ENCODE measurements at places on chromosomes 1 and 21.

GRCh38 chr1:31099293-31100032 is 33.9 kb upstream of the PUM1 start:
- no peak for DNase-seq

DNA sequence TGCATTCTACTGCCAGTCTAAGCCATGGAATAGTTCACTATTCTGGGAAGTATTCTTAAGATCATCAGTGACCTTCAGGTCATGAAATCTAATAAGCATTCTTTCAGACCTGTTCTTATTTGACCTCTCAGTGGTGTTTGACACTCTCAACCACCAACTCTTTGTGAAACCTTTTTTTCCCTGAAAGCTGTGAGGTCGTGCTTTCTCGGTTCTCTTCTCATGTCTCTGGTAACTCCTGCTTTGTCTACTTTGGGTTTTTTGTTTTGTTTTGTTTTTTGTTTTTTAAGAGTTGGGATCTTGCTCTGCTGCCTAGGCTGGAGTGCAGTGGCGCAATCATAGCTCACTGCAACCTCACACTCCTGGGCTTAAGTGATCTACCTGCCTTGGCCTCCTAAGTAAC is 56.3 kb downstream of the POU2F1 start:
- no peak for DNase-seq

DNA sequence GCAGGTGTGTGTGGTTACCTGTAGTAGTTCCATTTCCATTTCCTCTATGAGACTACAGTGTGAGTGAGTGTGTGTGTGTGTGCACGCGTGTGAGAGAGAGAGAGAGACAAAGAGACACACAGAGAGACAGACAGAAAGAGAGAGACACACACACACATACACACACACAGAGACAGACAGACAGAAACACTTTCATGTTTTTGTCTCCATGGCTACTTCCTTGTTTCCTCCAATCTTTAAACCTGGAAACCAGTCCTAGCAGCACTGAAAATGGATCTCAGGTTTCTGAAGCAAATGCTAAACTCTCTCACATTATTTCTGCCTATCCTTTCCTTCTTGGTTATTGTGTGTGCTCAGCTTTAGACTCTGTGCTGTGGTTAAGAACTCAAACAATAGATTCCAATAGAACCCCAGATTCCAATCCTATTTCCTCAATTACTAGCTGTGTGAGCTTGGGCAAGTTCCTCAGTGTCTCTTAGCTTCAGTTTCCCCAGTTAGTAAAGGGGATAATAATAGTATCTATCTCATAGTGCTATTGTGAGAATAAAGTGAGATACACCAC is 22.4 kb upstream of the ABCD3 start:
- DNase-seq: no peak

DNA sequence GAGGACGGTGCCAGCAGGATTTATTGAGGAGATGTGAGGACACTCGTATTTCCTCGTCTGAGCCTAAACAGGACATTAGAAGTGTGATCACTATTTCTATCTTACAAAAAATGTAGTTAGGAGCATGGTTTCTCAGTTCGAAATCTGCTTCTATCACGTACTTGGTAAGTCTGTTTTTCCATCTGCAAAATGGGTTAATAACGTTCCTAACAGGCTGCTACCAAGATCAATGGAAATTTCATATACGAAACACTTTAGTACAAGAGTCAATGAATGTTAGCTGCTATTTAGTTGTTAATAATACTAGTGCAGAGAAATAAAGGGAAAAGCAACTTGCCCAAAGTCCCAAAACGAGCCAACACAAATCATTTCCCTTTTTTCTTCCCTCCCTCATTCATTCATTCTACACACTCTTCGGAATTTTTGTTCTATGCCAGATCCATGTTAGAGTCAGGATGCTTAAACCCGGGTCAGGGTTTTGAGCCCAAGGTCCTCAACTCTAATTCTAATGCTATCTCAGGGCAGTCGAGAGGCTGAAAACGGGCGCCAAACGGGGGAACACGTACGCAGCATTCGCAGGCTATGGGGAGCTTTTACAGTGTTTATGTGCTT is 608 bp downstream of the SNRNP40 start:
- no peak for DNase-seq

DNA sequence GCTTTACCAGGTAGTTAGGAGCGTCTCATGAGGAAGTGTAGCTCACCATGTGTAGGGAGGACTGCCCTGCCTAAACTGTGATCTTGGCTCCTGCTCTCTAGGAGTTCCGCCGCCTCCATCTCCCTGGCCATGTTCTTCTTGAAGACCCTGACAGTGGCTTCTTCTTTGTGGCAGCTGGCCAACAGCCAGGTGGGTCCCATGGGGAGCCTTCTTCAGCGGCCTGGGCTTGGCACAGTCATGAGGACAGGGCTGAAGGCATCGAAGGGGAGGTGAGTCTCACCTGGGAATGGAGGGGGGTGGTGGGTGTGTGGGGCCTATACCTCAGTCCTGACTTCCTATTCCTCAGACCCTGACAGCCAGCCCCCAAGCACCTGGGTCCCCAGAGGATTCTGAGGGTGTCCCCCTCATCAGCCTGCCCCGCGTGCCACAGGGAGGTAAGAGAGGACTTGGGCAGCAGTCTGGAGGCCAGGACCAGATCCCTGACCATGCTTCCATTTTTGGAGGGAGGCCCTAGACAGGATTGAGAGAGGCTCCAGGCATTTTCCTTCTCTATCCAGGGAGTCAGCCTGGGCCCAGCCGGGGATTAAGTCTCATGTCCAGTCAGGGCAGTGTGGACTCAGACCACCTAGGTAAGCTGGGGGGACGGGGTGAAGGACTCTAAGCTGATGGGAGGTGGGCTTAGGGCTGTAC is 21.4 kb downstream of the HYI start:
- no peak for DNase-seq

- DNase-seq: peak; percentile 27
Measured at GRCh38 chr1:39575191-39576015, 1.2 kb downstream of the PABPC4 start.

DNA sequence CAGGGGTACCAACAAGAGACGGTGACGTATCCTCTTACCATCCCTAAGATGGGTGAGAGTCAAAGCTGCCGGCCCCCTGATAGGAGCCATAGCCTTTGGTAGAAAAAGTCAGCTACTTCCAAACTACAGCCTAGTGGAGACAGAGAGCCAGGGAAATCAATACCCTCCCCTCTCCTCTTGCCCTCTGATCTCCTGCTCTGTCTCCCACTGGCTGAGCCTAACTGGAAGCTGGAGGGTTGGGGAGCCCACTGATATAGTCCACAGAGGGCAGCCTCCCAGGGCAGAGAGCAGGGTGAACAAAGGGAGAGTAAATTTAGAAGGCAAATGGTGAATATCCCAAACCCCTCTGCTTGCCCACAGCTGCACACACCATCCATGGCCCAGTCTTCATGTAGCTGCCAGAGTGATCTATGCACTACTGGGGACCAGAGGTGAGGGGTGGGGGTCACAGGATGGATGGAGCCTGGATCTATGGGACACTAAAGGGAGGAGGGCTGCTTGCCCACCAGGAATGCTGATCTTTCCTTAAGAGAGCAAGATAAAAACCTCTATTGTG is 80.0 kb downstream of the DHRS3 start:
- no peak for DNase-seq

DNA sequence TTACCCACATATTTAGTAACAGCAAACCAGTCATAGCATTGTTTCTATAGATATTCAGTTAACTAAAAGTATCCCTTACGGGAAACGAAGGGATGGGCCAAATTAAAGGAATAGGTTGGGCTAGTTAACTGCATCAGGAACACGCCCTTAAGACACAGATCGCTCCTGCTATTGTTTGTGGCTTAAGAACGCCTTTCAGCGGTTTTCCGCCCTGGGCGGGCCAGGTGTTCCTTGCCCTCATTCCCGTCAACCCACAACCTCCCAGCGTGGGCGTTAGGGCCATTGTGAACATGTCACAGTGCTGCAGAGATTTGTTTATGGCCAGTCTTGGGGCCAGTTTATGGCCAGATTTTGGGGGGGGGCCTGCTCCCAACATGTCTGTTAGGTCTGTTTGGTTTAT is 14.7 kb downstream of the TNFRSF18 start:
- DNase-seq: no peak

DNA sequence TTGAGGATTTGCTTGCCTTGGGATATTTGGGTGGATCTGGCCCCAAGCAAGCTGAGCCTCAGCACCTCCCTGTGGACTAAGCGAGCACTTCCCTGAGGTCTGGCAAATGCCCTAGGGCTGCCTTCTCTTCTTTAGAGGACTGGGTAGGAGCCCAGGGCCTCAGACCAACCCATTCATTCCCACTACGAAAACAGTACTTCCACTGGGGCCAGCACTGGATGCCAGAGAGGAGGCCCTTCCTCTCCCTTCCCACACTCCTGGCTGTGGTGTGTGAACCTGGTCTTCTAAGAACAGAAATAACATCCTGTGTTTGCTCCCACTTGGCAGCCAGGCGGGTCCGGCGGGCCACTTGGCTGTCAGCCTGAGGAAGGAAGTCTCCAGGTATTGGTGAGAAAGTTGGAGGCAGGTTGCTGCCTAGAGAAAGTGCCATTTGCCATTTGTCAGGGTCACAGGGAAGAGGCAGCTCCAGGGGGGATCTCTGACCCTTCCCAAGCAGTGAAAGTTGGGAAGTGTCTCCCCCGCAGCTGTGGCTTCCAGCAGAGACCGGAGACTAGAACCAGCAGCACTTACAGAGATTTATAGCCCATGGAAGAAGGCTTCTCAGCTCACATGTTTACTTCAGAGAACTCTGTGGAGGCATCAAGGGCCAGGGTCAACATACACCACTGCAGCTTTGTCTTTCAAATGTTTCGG is 323.5 kb downstream of the SIPA1L2 start:
- peak; percentile 53 for DNase-seq

- no peak for DNase-seq
Measured at GRCh38 chr1:212104586-212105325, 69.2 kb downstream of the DTL start.

GRCh38 chr1:10338047-10338446 is 60.8 kb upstream of the PGD start:
- no peak for DNase-seq

DNA sequence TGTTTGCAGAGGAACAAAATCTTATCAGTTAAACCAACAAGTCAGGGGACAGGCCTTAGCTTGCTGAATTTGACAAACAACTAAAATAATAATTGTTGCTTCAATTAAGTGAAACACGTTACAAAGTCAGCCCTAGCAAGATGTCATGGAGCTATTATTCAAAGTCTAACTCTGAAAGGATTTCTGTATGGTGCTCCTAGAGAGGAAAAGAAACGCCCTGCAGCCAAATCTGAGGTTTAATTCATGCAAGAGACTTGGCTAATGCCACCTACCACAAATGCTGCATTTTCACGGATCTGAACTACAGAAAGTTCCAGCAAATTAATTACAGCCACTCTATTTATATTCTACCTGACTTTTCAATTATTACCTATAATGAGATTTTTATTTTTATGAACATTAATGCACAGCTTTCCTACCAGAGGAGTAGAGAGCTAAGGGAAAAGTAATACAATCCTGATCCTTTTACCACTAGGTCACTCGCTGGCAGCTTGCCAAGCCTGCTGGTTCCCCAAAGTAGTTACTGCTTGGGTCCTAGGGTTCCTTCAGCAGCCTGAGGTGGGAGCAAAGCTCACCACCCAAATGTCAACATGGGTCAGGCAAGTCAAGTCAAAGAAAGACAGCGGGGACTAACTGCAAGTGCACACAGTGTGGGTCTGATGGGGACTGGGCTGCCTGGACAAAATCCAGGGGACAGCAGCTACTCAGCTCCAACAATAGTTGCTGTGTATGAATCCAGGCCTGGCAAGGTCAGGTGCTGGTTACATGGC is 8.5 kb downstream of the COLGALT2 start:
- no peak for DNase-seq

DNA sequence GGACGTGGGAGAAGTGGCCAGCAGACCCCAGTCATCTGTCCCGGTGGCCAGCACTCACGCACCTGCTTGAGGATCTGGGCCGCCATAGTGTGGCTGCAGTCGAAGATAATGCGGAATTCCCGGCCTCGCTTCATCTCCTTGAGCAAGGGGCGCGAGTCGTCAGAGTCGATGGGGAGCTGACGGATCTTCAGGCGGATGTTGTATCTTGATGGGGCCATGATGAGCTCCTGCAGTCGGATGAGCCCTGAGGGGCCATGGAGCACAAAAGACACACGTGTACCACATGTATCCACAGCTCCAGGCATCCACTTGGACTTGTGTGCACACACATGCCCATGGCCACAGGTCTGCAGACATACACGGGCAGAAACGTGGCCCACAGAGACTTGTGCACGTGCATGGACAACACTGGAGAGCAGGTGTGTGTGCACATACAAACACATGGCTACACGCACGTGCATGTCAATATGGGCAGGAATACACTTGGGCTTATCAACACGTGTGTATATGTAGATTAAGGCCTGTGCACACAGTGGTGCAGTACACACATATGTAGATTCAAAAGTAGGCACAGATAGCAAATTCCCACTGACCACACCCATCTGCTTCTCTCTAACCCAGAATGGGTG is 162.1 kb downstream of the GRIK3 start:
- no peak for DNase-seq

All from DMS153 (cell line).